Colonic mucosa (tissue), 4 donors: ENCODE measurements at places on chromosomes 16 and 17. TPM values are rescaled to one million over a fixed set of nuclear protein-coding genes. Genes with fewer than 3 reads are reported as not detected.

SLC9A5 gene
- total RNA-seq = 0.48 TPM

FAM20A gene
- total RNA-seq = 4.1 TPM

DNA sequence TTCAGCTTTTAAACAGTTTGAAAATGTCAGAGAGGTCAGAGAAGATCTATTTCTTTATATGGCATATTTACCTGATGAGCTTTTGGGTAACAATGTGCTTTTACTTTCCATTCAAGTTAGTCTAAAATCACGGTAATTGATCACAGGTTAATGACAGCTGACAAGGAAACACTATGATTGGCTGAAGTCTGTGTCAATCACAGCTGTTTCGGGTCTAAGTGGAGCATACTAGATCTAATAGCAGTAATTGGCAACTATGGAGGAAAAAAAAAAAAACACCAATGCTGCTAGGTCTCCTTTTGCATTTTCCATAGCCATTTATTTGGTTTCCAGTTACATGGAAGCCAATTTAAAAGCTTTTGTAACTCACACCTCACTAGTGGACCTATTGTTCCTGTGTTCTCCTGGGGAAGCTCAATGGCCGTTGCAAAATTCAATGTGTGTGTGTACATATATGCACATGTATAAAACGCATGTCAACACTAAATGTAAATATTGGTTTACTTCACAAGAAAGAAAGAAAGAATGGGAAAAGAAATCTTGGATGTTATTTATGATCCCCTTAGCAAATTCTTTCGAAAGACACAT lies 568.3 kb upstream of the ZFHX3 start:
- DNase-seq = no peak

DNA sequence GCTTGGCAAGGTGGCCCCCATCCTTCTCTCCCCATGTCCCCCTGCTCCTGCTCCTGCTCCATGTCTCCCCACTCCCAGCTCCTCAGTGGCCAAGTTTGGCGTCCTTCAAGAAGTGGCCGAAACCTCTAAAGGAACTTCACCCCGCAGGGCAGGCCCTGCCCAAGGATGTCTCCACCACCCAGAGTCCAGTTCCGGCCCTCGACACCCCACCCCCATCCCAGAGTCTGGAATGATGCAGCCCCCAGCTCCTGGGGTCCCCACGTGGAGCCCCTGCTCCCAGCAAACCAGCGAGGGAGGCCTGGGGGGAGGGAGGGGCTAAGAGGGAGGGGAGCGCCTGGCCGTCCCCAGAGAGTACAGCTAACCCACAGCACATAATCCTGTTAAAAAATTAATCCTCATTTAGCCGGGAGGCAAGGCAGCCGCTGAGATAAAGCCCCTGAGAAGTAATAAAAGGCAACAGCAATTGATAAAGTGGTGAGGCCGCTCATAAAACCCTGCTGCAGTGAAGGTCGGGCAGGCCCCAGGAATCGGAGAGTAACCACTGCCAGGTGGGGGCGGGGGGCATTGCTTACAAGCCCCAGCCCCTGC lies 9.9 kb upstream of the ENPP7 start:
- no peak for DNase-seq

DNA sequence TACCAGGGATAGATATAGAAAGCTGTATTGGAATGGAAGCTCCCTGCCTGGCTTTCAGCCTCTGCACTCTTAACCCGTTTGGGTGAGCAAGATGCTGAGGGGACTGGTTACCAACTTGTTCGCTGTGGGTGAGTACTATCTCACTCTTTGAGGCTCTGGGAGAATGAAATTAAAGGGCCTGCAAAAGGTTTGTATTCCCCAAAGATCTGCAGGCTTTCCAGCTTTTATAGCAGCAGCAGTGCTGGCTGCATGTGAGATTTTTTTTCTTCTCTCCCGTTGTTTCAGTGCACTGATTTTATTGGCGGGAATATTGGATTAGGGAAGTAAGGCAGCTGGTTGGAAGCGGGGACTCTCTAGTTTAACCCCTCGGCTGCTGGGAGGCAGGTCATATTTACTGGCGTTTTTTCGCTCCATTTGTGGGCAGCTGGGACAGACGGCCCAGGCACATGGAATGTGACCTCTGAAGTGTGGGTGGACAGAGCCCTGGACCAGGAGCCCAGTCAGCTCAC lies 30.9 kb downstream of the C17orf75 start:
- no peak for DNase-seq

DNA sequence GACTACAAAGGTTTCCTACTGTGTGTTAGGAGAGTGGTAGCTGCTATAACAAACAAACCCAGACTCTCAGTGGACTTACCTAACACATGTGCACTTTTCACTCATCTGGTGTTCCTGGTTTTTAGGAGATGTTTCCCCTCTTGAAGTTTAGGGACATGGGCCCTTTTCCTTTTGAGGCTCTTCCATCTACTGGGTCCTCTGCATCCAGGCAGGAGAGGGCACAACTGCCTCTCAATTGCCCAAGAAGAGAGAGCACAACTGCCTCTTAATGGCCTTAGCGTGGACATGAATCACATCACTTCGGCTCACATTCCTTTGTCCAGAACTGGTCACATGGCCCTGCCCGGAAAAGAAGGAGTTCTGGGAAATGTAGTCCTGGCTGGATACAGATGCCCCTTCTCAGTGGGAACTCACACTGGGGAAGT lies 9.8 kb upstream of the TNRC6C start:
- no peak for DNase-seq

DNA sequence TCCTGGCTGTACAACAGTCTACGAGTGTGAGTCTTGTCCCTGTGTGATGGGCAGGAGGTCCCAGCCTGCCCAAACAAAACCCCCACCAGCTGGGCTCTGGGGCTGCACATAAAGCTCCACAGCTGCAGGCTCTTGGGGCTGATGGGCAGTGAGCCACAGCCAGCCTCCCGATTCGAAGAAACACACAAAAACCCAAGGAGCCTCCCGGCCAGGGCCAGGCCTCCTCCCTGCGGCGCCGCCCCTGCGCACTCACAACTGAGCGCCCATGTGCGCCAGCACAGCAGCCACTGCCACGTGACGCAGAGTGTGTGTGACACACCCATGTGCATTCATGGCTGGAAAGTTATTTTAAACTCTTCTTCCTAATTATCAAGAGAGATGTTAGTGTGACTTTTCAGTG lies 30.6 kb upstream of the FAAP100 start:
- no peak for DNase-seq

- DNase-seq = no peak
These were observed 10.2 kb downstream of the DPEP1 start for GRCh38 chr16:89623511-89624261.
